ENCODE measurements at places on chromosomes 7 and 10.

- no peak for DNase-seq
Observed at GRCh38 chr10:114087255-114087654, 43.6 kb downstream of the ADRB1 start.

DNA sequence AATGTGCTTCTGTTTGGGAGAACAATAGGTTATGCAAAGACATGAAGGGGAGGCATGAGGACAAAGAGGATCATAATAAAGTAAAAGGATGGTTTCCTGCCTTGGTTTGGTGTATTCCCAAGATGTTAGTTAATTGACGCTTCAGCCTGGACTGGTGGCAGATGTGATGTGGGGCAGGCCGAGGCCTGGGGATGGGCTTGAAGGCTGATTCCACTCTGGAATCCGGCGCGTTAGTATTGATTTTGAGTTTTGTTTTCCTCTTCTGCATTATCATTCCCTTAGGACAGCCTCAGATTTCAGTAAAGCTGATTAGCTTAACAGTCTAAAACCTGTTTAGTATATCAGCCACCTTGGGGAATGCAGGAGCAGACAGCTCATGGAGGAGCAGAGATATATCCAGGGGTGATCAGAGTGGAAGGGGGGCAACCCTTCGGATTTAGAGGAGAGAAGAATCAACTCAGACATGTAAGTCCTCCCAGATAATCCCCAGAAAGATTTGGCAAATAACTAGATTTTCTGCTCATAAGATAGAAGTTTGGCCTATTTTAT lies 159.8 kb upstream of the MTPN start:
- DNase-seq, result no peak

GRCh38 chr10:63836666-63837442 lies 315.7 kb downstream of the REEP3 start:
- DNase-seq, result no peak

DNA sequence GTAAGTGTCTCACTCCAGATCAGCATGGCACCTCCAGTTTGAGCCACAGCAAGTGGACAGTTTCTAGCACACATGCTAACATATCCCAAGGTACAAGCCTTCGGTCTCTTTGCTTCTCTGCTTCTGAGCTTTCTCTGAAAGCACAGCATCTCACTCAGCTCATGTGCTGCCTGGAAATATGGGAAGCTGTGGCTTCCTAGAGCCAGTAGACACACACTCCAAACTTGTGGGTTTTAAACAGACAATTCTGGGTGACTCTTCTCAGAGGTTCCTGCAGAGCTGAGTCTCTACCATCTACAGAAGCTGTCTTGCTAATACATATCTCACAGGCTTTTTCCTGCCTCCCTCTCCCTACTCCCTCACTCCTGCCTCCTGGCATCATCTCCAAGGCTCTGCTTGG lies 23.9 kb upstream of the TMEM273 start:
- no peak for DNase-seq

DNA sequence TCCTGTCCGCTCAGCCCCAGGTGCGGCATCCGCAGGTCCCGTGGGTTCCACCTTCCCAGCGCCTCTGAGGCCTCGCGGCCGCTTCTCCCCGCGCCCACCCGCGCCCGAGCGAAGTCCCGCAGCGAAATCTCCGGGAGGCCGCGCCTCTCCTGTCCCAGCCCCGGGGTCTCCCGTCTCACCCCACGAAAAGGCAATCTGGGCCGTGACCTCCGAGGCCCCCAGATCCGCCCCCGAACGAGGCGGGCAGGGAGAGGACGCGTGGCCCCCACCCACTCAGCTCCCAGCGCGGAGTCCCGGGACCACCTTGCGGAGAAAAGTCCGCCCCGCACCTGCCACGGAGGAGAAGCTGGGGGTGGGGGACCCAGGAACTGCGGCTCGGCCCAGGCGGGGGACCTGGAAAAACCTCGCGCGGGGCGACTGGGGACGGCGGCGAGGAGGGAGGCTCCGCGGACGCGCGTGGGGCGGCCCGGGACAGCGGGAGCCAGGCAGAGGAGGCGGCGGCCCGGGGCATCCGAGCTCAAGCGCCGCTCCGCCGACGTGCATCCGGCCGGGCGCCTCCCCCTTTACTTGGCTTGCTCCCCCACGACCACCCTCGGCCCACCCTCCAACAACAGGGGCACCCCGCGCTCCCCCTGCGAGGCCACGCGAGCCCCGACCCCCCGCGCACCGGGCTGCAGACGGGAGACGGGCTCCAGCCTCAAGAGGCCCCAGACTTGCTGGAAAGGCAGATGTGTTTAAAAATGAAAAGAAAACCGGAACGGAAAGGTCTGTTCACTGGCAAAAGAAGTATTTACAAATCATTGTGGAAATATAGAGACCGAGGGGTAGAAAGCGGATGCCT lies 33.0 kb upstream of the RNF32 start:
- no peak for DNase-seq

Data from stimulated activated CD8-positive, alpha-beta memory T cell treated with anti-CD3 and anti-CD28 coated beads, Interleukin-15, amount 100 ng/mL, for 1 hour (primary cell).